CMK (cell line): ENCODE measurements at places on chromosomes 7 and 10.

DNA sequence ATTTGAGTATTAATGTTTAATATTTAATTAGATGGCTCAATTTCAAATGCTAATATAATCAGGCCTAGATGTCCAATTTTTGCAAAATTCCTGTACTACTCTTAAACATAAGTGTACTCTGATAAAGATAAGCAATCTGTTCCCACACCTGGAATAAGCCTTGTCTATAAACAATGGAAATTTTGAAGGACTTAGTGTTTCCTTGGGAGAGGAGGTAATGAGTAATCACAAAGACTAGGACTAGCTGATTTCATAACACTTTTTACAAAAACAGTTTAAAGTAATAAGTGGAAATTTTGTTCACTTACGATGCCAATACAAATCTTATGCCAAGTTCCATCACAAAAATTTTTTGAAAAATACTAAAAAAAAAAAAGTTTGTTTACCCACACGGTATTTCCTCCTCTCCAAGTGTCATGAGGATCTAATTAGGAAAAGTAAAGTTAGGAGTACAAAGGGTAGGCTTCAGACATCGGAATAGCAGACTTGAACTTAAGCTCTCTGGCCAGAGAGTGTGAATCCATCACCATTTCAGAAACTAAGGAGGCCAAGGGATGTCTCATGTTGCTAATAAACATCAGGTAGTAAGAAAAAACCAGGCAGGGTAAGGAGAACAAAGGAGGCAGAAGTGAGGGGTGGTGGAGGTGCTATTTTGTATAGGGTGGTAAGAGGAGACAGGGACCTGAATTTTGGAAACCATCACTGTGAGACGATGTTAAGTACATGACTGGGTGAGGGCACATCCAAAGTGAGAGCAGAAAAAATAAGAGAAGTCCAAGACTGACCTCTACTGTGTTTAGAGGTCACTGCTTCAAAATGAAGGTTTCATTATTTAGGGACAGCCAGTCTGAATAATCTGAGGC is 61.3 kb downstream of the RAPGEF5 start:
- no peak for DNase-seq

DNA sequence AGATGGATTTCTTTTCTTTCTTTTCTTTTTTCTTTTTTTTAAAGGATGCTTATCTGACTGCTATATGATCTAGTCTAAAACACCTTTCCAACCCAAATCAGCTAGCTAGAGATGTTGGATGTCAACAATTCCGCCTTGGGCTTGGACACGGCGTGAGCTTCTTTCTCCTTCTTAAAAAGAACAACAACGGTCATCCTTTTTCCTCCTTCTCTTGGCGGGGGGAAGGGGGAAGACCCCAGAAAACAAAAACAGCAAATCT is 1.0 kb downstream of the BEND7 start:
- no peak for DNase-seq

GRCh38 chr10:115827231-115828009 is 445.6 kb downstream of the GFRA1 start:
- no peak for DNase-seq

DNA sequence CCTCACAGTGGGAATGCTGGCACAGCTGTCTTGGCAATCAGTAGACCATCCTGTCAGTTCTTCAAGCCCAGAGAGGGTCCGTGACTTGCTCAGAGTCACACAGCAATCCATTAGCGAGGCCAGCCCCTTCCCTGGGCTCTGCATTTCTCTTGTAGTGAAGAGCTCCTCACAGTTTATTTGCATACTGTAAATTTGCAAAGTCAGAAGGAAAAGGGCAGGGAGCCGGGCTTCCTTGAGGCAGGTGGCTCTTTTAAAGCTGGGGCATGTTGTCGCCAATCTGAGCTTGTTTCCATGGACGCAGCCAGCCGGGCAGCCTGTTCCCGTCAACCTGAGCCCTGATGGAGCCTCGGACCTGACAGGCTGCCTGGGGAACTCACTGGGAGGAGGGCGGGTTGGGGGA is 123.4 kb downstream of the CUX1 start:
- no peak for DNase-seq

DNA sequence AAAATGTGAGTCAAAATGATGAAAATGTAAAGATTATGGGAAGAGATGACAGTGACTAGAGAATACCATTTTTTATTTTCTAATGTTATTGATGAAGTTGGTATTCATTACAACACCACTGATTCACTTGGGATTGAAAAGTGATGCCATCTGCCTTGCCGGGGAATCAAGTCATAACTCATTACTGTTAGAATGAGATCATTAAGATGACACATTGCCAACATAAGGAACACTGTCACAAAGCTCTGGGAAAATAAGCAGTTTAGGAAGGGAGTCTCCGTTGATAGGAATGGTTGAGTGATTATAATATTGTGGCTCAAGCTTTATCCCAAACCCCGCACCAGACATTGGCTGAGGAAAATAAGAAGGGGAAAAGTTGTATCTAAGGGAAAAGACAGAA is 121.5 kb upstream of the PLPP4 start:
- DNase-seq, result no peak
